ENCODE measurements at places on chromosomes 4 and X.

DNA sequence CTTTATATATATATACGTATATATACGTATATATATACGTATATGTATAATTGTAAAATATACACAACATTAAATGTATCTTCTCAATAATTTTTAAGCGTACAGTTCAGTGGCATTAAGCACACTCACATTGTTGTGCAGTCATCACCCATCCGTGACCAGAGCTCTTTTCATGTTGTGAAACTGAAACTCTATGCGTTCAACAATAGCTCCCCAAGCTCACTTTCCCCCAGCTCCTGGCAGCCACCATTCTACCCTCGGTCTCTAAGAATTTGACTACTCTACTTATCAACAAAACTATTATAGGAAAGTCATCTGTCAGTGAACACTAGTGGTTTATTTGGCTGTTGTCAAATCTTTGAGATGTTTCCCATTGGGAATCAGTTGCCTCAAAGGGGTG is 621.8 kb upstream of the GALNT7 start:
- no peak for DNase-seq
- no peaks in the 10 kb centered on the region for H3K36me3 ChIP-seq
- H3K4me3 ChIP-seq: no peak overlapping the region
- no peaks in the 10 kb centered on the region for H3K27me3 ChIP-seq
- no peaks in the 10 kb centered on the region for H3K4me1 ChIP-seq

GRCh38 chr4:174592985-174593335 is 70.7 kb upstream of the HPGD start:
- DNase-seq: no peak
- no peak overlapping the region for H3K4me3 ChIP-seq

DNA sequence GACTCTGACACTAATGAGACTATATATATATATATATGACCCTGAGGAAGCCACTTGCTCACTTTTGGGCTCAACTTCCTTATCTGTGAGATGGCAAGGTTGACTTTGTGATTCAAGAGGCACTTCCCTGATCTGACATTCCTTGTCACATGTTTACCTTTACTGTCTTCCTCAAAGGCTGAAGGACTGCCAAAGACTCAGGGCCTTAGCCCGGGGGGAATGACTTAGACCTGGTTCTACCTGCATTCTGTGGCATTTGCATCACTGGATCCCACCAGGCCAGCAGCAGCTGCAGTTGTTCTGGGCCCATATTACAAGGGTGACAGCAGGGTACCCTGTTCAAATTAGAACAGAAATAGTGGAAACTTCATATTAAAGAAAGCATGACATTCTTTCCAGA is 3.1 kb upstream of the HS6ST2 start:
- no peak overlapping the region for H3K27ac ChIP-seq
- H3K4me1 ChIP-seq: no peaks in the 10 kb centered on the region
- DNase-seq: no peak

DNA sequence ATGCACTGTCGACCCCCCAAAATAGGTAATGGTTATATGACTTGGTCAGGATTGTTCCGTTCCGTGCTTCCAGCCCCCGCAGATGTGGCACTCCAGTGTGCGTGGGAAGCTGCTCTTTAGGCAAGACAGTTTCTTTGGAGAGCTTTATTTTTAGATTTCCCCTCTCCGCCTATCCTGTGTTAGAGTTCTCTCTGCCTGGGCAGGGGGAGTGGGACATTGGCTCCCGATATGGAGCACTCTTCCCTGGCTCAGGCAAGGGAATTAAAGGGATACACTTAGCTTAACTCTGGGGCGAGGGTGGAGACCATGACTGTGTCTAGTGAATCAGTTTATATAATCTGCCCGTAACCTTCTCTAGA is 36.0 kb downstream of the DLG3 start:
- peaks cover 31% of the 10 kb centered on the region for H3K4me1 ChIP-seq
- no peak overlapping the region for H3K4me3 ChIP-seq
- peaks cover 4% of the 10 kb centered on the region for H3K36me3 ChIP-seq
- peak overlapping the region; percentile 74 for H3K27ac ChIP-seq
- no peaks in the 10 kb centered on the region for H3K27me3 ChIP-seq
- no peak for DNase-seq

- no peaks in the 10 kb centered on the region for H3K36me3 ChIP-seq
- peaks cover 23% of the 10 kb centered on the region for H3K4me1 ChIP-seq
- no peak for DNase-seq
- no peaks in the 10 kb centered on the region for H3K27me3 ChIP-seq
Measured at GRCh38 chr4:98639108-98639507, 19.3 kb downstream of the TSPAN5 start.

GRCh38 chr4:113540859-113541258 is 220.7 kb downstream of the CAMK2D start:
- DNase-seq: no peak
- no peaks in the 10 kb centered on the region for H3K4me1 ChIP-seq
- H3K27ac ChIP-seq: no peak overlapping the region
- H3K27me3 ChIP-seq: no peaks in the 10 kb centered on the region
- H3K36me3 ChIP-seq: no peaks in the 10 kb centered on the region
- H3K4me3 ChIP-seq: no peak overlapping the region

DNA sequence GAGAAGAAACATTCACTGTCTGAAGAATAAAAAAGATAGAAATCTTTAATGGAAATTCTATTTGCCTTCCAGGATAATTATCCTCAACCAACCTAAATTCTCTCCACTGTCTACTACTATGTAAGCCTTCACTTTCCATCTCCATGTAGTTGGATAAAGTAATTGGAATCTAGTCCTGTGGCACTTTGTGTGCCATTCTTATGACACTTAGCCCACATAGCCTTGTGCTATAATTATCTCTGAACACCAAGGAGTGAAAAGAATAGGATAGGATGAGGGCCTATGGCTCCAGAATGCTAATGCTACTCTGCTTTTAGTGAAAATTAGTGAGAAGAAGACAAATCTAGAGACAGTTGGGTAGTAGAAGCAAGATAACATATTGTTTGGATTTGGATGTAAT is 20.2 kb downstream of the PRSS48 start:
- H3K36me3 ChIP-seq: no peaks in the 10 kb centered on the region
- H3K4me1 ChIP-seq: peaks cover 3% of the 10 kb centered on the region
- H3K4me3 ChIP-seq: no peak overlapping the region
- DNase-seq: no peak
- H3K27ac ChIP-seq: no peak overlapping the region

DNA sequence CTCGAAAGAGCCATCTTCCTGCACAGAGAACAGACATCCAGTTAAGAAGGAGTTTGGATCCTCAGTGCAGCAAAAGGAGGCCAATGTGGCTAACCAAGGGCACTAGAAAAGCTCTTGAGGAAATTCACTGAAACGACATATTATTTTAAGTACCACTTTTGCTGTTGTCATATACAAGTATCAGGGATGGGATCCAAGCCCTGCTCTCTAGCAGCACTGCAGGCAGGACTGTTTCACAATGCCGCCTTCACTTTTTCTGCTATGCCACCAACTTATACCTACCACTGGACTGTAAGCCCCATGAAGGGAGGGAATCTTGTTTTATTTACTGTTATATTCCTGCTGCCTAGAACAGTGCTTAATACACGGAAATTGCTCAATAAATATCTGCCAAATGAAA is 299.0 kb downstream of the NR3C2 start:
- no peaks in the 10 kb centered on the region for H3K36me3 ChIP-seq
- no peaks in the 10 kb centered on the region for H3K27me3 ChIP-seq
- H3K4me1 ChIP-seq: no peaks in the 10 kb centered on the region
- no peak overlapping the region for H3K4me3 ChIP-seq
- DNase-seq: no peak

GRCh38 chr4:152259866-152260265 is 276.0 kb downstream of the FBXW7 start:
- H3K27ac ChIP-seq: peak overlapping the region; percentile 99
- no peaks in the 10 kb centered on the region for H3K36me3 ChIP-seq
- H3K27me3 ChIP-seq: no peaks in the 10 kb centered on the region
- no peak for DNase-seq
- peaks cover 52% of the 10 kb centered on the region for H3K4me1 ChIP-seq

GRCh38 chr4:159212675-159213293 is 109.9 kb downstream of the RAPGEF2 start:
- no peak overlapping the region for H3K27ac ChIP-seq
- no peaks in the 10 kb centered on the region for H3K27me3 ChIP-seq
- no peak overlapping the region for H3K4me3 ChIP-seq
- no peaks in the 10 kb centered on the region for H3K36me3 ChIP-seq
- no peak for DNase-seq

DNA sequence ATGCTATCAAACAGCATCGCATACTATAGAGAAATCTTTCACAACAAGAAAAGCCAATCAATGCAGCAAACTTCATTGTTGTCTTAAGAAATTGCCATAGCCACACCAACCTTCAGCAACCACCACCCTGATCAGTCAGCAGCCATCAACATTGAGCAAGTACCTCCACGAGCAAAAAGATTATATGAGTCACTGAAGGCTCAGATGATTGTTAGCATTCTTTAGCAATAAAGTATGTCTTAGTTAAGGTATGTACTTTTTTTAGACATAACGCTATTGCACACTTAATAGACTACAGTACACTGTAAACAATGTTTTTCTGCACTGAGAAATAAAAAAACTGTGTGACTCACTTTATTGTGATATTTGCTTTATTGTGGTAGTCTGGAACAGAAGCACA is 37.8 kb upstream of the FUNDC1 start:
- H3K4me3 ChIP-seq: no peak overlapping the region
- peaks cover 3% of the 10 kb centered on the region for H3K4me1 ChIP-seq
- H3K36me3 ChIP-seq: no peaks in the 10 kb centered on the region
- DNase-seq: no peak

DNA sequence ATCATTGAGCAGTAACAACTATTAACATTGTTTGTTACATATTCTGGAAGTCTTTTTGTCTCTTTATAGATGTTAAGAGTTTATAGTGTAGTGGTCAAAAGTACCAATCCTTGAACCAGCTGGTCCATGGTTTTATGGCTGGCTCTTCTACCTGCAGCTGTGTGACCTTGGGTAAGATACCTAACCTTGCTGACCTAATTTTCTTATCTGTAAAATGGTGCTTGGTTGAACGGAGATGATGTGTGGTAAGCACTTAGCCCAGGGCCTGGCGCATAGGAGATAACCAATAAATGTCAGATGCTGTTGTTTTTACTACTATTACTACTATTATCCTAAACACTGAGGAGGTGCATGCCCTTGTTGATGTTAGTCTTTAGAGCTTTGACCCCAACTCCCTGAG is 116.6 kb downstream of the TMEM164 start:
- H3K36me3 ChIP-seq: no peaks in the 10 kb centered on the region
- no peaks in the 10 kb centered on the region for H3K4me1 ChIP-seq
- no peaks in the 10 kb centered on the region for H3K27me3 ChIP-seq
- H3K4me3 ChIP-seq: no peak overlapping the region
- no peak overlapping the region for H3K27ac ChIP-seq
- DNase-seq: no peak

- H3K27me3 ChIP-seq: no peaks in the 10 kb centered on the region
- H3K4me3 ChIP-seq: no peak overlapping the region
- H3K4me1 ChIP-seq: peaks cover 3% of the 10 kb centered on the region
- no peak for DNase-seq
- no peak overlapping the region for H3K27ac ChIP-seq
Measured at GRCh38 chr4:17773135-17773698, 8.2 kb downstream of the FAM184B start.

- no peak for DNase-seq
- H3K4me1 ChIP-seq: no peaks in the 10 kb centered on the region
Measured at GRCh38 chr4:25842229-25842845, 20.5 kb downstream of the SEL1L3 start.
